ENCODE measurements at places on chromosomes 11 and 22.

- DNase-seq = no peak
Observed at GRCh38 chr11:123838199-123838598, 32.0 kb upstream of the OR6M1 start.

DNA sequence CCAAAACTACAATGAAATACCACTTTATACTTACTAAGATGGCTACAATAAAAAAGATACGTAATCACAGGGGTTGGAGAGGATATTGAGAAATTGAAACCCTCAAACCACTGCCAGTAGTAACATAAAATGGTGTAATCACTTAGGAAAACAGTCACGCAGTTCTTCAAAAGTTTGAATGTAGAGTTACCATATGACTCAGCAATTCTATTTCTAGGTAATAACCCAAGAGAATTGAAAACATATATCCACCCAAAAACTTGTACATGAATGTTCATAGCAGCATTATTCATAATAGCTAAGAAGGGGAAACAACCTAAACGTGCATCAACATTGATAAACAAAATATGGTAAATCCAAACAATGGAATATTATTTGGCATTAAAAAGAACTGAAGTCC lies 24.4 kb upstream of the PSMA1 start:
- peak; percentile 64 for DNase-seq

GRCh38 chr11:79404325-79404724 lies 36.5 kb downstream of the TENM4 start:
- peak; percentile 61 for DNase-seq

DNA sequence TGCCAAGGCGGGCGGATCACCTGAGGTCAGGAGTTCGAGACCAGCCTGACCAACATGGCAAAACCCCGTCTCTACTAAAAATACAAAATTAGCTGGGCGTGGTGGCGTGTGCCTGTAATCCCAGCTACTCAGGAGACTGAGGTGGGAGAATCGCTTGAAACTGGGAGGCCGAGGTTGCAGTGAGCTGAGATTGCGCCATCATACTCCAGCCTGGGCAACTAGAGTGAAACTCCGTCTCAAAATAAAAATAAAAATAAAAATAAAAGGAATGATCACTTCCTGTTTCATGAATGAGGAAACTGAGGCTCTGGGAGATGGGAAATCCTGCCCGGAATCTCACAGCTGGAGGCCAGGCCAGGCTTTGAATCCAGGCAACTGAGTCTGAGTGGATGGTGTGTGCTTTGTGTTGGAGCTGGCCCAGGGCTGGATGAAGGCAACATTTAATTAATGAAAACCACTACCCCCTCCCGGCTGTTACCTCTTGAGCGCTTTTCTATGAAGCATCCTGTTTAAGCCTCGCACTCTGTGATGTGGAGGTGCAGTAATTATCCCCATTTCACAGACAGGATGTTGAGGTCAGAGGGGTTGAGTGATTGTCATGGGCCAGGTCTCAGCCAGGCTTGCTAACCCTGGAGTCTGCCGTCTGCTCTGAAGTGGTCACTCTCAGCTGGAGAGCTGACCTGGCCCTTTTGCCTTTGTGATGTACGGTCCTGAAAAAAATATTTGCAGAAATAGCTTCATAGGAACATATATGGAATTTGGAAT lies 27.8 kb downstream of the LRP5 start:
- no peak for DNase-seq

- DNase-seq = no peak
Observed at GRCh38 chr11:44652901-44653644, 73.7 kb upstream of the TSPAN18 start.

GRCh38 chr11:75667255-75667830 lies 1.5 kb downstream of the MAP6 start:
- DNase-seq = no peak

GRCh38 chr11:64522036-64522435 lies 69.0 kb upstream of the SLC22A12 start:
- DNase-seq = no peak

GRCh38 chr11:69140635-69141034 lies 15.1 kb upstream of the SMIM38 start:
- DNase-seq = no peak

DNA sequence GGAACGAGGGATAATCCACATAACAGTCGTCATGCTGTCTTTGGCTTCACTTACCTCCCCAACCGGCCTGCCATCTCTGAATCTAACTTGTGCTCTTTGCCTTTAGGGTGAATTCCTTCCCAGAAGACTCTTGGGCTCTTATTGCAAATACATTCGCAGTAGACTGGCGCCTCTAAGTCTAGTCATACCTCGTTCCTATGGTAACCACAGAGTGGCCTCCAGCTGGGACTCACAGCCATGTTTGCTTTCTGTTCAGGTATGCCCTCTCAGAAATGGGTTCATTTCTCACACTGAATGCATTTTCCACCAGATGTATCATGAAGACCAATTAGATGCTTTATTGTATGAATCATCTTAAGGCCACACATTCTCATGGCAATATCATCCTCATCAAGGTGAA lies 112.7 kb downstream of the FAR1 start:
- no peak for DNase-seq

DNA sequence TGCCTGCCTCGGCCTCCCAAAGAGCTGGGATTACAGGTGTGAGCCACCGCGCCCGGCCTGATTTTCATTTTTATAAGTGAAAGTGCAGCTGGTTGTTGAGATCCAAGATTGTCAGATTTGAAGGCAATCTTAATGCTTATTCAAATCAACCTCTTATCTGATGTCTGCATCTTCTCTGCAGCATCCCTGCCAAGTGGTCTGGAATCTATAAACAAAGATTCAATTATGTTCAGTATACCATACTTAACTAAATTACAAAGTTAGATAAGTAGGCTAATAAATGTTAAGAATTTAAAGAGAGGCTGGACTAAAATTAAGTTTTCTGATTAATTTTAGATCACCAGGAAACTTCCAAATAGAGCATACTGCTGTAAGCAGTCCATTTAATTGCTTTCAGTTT lies 53.8 kb downstream of the POLD3 start:
- no peak for DNase-seq

GRCh38 chr22:17910561-17911311 lies 113.6 kb downstream of the MICAL3 start:
- peak; percentile 91 for DNase-seq

DNA sequence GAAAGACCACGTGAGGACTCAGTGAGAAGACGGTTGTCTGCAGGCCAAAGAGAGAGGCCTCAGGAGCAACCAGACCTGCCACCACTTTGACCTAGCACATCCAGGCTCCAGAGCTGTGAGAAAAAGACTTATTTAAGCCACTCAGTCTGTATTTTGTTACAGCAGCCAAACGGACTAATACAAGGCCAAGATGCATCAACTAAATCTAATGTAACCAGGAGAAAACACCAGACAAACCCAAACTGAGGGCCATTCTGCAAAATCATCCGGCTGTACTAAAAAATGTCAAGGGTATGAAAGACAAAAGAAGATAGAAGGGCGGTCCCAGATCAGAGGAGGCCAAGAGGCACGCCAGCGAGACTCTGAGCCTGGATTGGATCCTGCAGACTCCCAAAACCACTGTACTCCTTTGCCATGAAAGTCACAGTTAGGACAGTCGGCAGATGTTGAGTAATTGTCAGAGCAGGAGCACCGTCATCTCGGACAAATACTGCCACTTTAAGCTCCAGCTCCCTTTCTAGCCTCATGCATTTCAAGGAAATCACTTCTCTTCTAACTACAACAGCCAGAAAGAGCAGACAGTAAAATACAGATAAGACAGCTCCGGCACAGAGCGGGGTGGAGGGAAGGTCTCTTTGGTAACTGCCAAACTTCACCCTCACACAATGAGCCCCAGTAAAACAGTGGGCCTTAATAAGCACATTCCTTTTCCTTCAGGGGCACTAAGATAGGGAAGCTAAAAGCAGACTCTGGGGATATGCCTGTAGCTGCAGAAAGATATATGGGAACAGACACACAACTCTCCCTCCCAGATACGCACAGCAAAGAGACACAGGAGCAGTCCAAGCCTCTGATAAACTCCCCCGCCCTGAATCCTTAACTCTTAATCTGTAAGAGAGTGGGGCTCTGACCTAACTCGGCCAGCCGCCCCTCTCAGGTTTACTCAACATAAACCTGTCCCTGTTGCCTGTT lies 3.5 kb upstream of the ZP1 start:
- DNase-seq = no peak
